ENCODE measurements at places on chromosomes 2 and 18.

DNA sequence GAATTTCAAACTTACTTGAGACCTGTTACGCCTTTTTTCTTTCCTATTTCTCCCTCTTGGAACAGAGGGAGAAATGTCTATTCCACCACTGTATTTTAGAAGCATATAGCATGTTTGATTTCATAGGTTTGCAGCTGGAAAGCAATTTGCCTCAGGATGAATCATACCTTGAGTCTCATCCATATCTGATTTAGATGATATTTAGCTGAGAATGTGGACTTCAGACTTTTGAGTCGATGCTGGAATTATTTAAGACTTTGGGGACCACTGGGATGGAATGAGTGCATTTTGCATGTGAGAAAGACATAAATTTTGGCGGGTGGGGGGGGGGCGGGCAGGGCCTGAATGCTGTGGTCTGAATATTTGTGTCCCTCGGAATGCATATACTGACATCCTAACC is 282.7 kb upstream of the STON1 start:
- no peak for DNase-seq

DNA sequence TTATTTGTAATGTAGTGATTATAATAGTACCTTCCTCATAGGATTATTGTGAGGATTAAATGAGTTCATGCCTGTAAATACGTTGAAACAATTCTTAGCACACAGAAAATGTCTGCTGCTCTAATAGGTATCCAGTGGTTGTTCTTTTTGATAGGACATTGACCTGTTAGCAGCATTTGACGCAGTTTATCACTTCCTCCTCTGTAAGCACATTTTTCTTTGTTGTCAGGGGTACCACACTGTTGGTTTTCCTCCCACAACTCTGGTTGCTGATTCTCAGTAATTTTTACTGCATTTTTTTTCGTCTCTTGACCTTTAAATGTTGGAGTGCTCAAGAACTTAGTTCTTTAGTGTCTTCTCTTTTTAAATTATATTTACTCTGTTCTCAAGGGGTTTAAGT is 15.4 kb downstream of the PPM1B start:
- DNase-seq: no peak

DNA sequence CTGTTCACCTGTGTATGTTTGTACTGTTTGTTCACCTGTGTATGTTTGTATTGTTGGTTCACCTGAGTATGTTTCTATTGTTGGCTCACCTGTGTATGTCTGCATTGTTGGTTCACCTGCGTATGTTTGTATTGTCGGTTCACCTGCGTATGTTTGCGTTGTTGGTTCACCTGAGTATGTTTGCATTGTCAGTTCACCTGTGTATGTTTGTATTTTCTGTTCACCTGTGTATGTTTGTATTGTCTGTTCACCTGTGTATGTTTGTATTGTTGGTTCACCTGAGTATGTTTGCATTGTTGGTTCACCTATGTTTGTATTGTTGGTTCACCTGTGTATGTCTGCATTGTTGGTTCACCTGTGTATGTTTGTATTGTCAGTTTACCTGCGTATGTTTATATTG is 14.6 kb downstream of the ADI1 start:
- no peak for DNase-seq

DNA sequence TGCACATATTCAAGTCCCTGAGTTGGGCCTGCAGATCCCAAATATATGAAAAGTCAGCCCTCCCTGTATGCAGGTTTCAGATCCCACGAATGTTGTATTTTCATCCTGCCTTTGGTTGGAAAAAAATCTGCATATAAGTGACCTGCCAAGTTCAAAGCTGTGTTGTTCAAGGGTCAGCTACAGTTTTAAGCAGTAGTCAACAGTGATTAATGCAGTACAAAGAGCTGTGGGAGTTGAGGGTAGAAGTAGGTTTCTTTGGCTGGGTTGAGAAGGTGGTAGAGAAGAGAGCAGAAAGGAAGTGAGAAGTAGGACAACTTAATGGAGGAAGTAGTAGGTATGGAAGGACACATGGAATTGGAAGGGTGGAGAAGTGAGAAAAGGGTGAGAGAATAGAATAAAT is 127.9 kb downstream of the ANKRD44 start:
- no peak for DNase-seq

DNA sequence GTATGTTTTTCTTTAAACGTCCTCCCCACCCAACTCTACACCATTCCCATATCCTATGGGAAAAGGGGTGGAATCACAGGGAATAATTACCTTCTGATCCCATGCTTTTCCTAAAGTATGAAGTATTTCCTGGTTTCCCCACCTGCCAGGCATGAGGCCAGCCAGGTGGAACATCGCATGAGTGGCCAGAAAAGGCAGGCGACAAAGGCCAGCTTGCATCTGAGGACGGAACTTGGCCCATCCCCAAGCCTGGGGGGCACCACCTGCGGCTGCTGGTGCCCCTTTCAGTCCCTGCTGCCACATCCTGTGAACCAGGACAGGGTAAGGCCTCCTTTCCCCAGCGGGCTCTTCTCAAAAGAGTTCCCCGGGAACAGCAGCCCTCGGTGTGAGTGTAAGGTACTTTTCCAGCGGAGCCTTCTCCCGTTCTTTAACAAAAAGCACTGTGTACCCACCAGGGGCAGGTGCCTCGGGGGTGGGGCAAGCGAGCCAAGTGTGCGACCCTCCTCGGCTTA is 1.2 kb upstream of the ERFE start:
- DNase-seq: no peak
